ENCODE measurements at places on chromosomes 11 and 22. TPM values are rescaled to one million over a fixed set of nuclear protein-coding genes. Genes with fewer than 3 reads are reported as not detected.

DNA sequence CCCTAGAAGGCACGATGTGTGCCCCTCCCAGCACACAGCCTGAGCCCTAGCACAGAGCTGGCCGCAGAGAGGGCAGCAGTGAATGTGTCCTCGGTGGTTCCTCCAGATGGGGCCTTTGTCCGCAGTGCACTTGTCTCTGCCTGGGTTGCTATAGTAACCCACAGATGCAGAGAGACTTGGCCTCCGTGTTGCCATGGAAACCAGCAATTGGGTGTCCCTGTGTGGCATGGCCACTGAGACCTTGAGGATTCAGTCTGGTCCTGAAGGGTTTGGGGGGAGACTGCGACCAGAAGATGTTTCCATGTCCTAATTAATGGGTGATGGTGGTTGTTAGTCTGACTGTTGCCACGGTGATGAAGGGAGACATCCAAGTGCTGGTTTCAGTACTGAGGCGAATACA lies 42.6 kb upstream of the TUB start:
- no peak overlapping the region for H3K4me3 ChIP-seq
- H3K4me1 ChIP-seq: no peaks in the 10 kb centered on the region
- no peaks in the 10 kb centered on the region for H3K36me3 ChIP-seq
- peaks cover 9% of the 10 kb centered on the region for H3K27me3 ChIP-seq
- no peak overlapping the region for H3K27ac ChIP-seq
- DNase-seq: no peak

DNA sequence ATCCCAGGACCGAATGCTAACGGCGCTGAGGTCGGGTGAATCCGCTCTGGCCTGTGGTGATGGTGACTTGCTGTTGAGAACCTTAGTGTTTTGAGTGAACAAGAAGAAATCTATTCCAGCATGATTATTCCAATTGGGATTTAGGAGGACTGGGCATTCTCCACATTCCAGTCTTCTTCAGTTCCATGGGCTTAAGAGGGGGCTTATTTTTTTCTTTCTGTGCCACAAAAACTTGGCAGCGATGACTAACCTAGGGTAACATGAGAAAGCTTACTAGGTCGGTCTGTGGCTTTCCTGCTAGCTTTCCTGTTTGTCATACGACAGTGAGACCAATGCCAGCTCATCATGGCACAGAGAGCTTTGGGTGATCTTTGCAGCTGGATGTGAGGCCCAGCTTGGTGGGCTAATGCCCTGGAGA lies 62.9 kb upstream of the ATXN10 start:
- H3K27ac ChIP-seq: peak overlapping the region; percentile 98
- peaks cover 50% of the 10 kb centered on the region for H3K4me1 ChIP-seq
- H3K36me3 ChIP-seq: no peaks in the 10 kb centered on the region
- no peak overlapping the region for H3K4me3 ChIP-seq

MISFA gene
- 0.36 TPM for total RNA-seq

DNA sequence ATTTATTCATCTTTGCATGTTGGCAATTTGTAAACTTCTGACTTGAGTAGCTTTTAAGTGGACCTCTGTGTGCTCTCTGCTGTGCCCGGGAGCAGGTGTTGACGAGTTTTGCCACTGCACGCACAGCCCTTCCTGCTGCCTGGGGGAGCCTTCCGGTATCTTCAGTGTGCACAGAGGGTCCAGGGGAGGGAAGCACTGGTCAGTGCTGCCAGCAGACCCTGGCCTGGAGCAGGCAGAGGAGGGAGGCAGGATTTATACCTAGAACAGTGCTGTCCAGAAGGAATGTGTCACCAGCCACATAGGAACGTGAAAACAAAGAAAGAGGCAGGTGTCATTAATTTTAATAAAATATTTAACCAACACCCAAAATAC lies 403.6 kb downstream of the TBC1D22A start:
- no peak for DNase-seq
- no peak overlapping the region for H3K27ac ChIP-seq
- no peaks in the 10 kb centered on the region for H3K36me3 ChIP-seq
- no peaks in the 10 kb centered on the region for H3K4me1 ChIP-seq

DNA sequence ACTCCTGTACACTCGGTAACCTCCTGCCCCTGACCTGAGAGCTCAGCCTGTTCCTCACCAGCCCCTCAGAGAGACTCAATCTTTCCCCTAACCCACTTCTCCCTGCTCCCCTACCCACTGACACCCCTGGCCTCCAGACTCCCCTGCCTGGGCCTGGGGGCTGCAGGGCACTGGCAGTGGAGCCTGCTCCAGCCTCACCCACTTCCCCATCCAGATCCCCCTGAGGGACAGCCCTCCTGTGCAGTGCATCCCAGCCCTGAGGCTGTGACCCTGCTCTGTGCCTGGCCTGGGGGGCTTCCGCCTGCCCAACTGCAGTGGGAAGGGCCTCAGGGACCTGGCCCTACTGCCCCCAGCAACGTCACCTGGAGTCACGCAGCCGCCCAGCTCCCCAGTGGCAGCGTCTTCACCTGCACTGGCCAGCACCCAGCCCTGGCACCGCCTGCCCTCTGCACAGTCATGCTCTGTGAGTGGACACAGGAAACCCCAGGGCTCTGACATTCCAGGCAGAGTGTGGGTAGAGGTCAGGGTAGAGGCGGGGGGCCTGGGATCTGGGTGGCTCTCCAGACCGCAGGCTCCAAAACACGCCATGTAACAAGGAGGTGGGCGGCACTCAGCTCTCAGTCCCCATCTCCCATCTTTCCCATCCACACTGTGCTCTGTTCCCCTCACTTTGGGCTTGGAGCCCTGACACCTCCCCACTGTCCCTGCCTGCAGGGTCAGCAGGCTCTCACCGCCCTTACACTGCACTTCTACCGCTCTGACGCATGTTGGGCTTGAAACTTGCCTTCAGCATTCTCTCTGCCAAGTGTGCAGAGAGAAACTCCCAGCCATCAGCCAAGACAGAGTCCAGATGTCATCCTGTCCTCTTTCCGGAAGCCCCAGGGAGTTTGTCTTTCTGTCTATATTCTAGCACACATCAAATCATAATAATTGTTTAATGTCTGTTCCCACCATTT lies 5.1 kb downstream of the VSIG10L2 start:
- H3K36me3 ChIP-seq: no peaks in the 10 kb centered on the region
- no peak overlapping the region for H3K4me3 ChIP-seq
- no peaks in the 10 kb centered on the region for H3K27me3 ChIP-seq
- DNase-seq: no peak

POU2AF1 gene
- not detected for total RNA-seq

GRCh38 chr22:38788021-38788816 lies 5.7 kb downstream of the DNAL4 start:
- no peak overlapping the region for H3K4me3 ChIP-seq
- H3K27ac ChIP-seq: no peak overlapping the region
- no peaks in the 10 kb centered on the region for H3K27me3 ChIP-seq
- DNase-seq: peak; percentile 26
- no peaks in the 10 kb centered on the region for H3K36me3 ChIP-seq

H19 gene
- not detected for total RNA-seq

- peak overlapping the region; percentile 85 for H3K4me3 ChIP-seq
- peaks cover 24% of the 10 kb centered on the region for H3K4me1 ChIP-seq
- peaks cover 18% of the 10 kb centered on the region for H3K36me3 ChIP-seq
- H3K27me3 ChIP-seq: no peaks in the 10 kb centered on the region
- DNase-seq: no peak
Observed at GRCh38 chr22:38504731-38505540, 1.2 kb downstream of the DDX17 start.

GRCh38 chr11:61773356-61773755 lies 19.0 kb downstream of the TMEM258 start:
- no peaks in the 10 kb centered on the region for H3K36me3 ChIP-seq
- H3K27me3 ChIP-seq: no peaks in the 10 kb centered on the region
- no peak for DNase-seq

C11orf87 gene
- total RNA-seq: not detected

DNA sequence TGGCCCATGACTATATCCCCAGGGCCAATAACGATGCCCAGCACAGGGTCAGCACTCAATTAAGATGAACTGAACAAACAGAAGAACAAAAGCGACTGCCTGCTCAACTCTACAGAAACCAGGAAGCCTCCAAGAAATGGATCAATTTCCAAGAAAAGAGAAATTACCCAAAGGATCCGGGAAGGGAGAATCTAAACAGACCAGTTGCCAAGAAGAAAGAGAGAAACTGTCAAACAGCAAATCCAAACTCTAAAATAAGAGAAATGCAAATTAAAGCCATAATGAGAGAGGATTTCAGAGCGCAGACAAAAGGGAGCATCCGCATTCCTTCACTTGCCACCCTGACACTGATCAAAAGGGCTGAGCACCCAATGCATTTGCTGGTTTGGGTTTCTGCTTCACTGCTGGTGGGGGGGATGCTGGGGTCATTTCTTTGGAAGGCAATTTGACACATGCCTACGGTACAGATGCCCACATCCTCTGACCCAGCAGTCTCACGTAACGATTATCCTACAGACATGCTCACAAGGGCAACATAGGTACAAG lies 37.7 kb upstream of the RFPL3 start:
- no peaks in the 10 kb centered on the region for H3K36me3 ChIP-seq
- 0 out of 2 replicates have a peak, but pooled peaks cover 4% of the 10 kb centered on the region for H3K27me3 ChIP-seq
- H3K27ac ChIP-seq: no peak overlapping the region

- no peak overlapping the region for H3K4me3 ChIP-seq
- DNase-seq: peak; percentile 47
- peak overlapping the region; percentile 61 for H3K27ac ChIP-seq
- no peaks in the 10 kb centered on the region for H3K27me3 ChIP-seq
- H3K36me3 ChIP-seq: no peaks in the 10 kb centered on the region
Observed at GRCh38 chr11:95135155-95135554, 45.5 kb downstream of the ENDOD1 start.

- no peaks in the 10 kb centered on the region for H3K4me1 ChIP-seq
- no peak for DNase-seq
- H3K27me3 ChIP-seq: no peaks in the 10 kb centered on the region
- H3K4me3 ChIP-seq: no peak overlapping the region
Observed at GRCh38 chr11:2834503-2835273, 50.9 kb downstream of the CDKN1C start.

DNA sequence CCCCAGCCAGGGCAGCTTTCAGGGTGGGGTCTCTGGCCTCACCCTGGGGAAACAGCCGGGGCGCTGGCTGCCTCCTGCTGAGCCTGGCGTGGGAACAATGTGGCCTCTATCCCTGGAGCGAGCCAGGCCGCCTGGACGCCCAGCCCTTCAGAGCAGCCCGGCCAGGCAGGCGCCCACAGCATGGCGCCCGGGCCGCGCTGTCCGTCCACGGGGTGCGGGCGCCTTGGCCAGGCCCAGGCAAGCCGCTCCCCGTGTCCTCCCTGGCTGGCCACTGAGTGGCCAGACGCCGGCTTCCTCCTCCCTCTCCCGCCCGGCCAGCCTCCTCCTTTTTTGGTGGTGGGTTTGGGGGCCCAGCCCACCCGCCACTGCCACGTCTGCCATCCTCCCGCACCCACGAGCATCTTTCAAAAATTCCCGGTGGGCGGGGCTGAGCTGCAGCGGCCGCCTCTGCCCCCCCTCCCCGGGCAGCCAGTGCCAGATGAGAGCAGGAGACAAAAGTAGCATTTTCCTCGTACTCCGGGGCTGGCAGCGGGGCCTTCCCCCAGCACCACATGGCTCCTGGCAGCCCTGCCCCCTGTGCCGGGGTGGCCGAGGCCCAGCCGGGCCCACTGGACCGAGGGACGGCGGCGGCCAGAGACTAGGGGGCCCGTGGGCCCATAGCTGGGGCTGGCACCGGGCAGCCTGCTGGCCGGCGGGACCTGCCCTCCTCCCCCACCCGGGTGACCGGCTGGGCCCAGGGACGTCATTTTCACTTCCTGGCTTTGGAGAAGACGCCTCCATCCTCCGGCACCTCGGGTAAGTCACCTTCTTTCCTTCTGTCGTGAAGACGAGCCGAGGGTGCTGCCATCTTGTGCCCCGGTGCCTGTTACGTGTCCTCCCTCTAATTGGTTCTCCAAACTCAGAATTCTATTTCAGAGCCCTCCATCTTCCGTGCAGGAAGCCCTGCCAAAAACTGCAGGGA lies 70.2 kb upstream of the PPARA start:
- peaks cover 37% of the 10 kb centered on the region for H3K36me3 ChIP-seq
- H3K27ac ChIP-seq: peak overlapping the region; percentile 99
- peaks cover 57% of the 10 kb centered on the region for H3K4me1 ChIP-seq
- H3K4me3 ChIP-seq: peak overlapping the region; percentile 94
- DNase-seq: peak; percentile 79
- H3K27me3 ChIP-seq: no peaks in the 10 kb centered on the region

DNA sequence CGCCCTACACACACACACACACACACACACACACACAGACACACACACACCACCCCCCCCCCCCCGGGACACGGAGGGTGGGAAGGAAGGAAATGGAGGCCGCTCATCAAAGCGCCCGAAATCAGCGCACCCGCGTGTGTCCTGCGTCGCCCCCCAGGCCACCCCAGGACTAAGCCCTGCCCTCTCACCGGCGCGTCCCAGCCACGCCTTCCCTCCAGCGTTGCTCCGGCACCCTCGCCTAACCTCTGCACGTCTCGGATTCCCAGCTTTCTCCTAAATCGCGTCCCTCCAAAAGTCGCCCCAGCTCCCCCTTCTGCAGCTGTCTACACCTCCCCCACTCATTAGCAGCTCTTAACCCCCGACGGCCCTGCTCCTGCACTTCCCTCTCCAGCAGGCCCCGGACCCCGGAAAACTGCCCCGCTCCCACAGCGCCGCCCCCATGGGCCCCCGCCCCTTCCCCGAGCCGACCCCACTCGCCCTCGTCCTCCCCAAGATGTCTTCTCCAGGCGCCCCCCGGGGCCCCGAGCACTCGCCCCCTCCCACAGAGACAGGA lies 557 bp downstream of the PACSIN2 start:
- peak overlapping the region; percentile 69 for H3K4me3 ChIP-seq
- H3K36me3 ChIP-seq: no peaks in the 10 kb centered on the region
- H3K4me1 ChIP-seq: peaks cover 17% of the 10 kb centered on the region
- peak; percentile 34 for DNase-seq
- H3K27me3 ChIP-seq: no peaks in the 10 kb centered on the region

FAM83F gene
- total RNA-seq: 5.5 TPM

CRYBA4 gene
- total RNA-seq: not detected

KDM4E gene
- total RNA-seq: not detected

DNA sequence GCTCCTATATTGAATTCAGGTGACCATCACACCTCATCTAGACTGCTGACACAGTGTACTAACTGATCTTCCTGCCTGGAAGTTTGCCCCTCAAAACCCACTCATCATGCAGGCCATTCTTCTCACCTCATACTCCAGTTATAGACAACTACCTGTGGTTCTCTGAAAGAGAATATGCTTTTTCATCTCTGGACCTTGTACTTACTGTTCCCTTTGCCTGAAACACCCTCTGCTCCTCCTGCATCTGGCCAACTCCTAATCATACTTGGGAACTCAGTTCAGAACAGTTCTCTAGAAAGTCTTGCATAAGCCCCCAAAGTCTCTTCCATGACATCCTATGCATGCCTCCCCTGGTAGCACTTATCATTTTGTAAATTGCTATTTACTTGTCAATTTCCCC lies 28.2 kb upstream of the P4HA3 start:
- no peaks in the 10 kb centered on the region for H3K27me3 ChIP-seq
- H3K4me1 ChIP-seq: no peaks in the 10 kb centered on the region
- no peak overlapping the region for H3K27ac ChIP-seq
- H3K36me3 ChIP-seq: no peaks in the 10 kb centered on the region
- no peak overlapping the region for H3K4me3 ChIP-seq
